ENCODE measurements at places on chromosomes 6 and 20.

DNA sequence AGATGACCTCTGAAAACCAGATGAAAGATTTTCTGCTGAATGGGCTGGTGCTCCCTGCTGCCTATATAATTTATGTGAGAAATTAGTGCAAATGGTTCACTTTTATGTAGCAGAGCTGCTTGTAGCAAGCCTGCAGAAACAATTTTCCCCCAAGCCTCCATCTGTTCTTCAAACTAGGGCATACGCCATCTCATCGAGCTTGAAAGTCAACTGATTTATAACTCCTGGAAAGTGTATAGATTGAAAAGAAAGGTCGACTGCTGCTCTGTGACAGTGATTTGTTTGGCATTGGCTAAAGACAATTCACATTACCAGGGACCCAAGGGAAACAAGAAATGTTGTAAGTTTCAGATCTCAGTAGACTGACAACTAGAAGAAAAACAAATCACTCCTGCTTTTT lies 93.3 kb downstream of the PACRG start:
- no peak for DNase-seq

DNA sequence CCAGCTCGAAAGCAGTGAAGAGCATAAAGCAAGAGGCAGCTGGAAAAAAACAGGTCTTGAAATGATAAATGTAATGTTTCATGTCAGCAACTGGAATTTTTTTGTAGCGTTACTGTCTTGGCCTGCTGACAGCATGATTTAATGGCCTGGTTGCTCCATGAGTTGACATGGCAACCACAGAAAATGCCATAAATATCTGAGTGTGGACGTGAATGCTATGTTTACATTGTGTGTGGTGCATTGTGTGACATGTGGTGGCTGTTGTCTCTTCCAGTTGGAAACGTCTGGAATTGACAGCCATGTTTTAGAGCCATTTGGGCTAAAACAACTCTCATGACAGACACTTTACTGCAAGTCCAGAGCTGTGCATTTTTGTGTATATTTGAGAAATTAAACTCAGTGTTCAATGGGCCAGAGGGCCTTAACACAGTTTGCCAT lies 170.0 kb downstream of the FOXA2 start:
- DNase-seq, result no peak

GRCh38 chr6:56259234-56260077 lies 12.1 kb upstream of the COL21A1 start:
- no peak for DNase-seq

DNA sequence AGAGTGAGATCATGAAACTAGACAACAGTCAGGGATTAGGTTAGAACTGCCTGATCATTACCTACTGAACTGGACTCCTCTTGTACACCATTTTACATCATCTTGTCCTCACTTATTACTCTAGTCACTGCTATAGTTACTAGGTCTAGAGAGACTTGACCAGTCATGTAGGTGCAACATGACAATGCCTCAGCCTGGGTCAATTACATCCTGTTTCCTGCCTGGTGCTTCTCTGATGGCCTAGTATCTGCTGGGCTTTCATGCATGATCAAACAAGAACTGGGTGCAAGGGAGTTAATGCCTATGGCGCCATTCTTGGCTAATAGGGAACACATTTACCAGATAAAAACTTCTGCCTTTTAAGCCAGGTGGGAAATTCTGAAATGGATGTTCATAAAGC lies 39.2 kb upstream of the MMS22L start:
- DNase-seq, result no peak

DNA sequence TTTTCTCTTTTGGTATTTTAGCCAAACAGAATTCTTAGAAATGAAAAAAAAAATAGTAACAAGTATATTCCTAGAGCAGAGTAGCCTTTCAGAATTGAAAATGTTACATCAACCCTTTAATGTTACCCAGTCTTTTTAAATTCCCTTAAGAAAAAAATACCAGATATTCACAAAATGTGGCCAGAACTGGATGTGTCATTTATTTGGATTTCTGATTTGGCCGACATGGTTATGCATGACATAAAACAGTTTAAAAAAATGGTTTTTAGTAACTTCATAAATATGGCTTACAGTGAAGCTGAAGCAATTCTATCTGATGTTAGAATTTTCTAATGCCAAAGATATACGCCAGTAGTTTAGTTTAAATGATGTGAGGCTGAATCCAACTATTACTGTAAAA lies 112.0 kb downstream of the ATXN1 start:
- DNase-seq, result no peak

GRCh38 chr20:19923762-19924161 lies 93.4 kb upstream of the NAA20 start:
- no peak for DNase-seq

DNA sequence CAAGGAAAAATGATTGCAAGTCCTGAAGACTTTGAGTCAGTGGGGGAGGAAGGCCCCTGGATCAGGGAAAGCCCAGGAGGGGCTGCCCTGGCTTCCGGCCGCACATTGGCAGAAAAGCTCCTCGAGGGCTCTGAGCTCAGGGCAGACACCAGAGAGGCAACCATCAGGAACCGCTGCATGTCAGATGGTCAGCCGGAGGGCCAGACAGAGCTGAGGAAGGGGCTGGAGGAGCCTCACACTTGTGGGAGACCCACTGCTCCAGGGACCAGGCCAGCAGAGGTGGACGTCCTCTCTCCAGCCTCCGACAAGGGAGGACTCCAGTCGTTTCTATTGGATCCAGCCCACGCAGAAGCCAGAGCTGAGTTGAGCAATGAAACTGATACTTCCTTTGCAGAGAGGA lies 30.2 kb upstream of the AAR2 start:
- no peak for DNase-seq

DNA sequence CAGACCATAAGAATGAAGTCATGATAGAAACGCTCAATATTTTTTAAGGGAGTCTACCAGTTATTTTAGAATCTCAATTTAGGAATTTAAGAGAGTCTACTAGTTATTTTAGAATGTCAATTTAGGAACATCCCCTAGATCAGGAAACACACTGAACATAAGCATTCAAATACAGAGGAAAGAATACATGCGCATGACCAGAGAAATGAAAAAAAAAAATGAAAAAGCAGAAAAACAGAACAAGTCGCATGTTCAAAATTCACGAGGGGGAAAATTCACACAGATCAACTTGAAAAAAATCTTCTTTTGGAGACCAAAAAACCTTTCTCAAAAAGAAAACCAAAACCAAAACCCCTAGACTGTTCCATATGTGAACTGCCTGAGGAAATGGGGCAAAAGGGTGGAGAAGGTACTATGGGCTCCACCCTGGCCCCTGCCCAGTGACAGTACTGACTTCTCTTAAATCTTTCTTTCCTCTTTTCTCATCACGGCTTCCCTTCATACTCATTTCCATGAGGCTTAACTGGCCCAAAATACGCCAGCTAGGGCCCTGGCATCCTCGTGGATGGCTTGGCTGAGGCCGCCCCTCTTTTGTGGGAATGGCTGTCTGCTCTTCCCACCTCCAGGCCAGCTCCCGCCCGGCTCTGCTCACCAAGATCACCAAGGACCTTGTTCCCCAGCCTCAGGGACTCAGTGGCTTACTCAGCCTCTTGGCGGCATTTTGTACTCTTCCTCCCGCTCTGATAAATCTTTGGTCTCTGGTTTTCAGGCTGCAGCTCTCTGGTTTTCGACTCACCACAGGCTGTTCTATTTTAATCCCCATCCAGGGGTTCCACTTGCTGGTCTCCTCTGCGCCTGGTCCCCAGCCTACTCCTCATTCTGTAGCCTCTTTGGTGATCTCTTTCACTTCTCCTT lies 11.2 kb downstream of the ZBTB2 start:
- no peak for DNase-seq

DNA sequence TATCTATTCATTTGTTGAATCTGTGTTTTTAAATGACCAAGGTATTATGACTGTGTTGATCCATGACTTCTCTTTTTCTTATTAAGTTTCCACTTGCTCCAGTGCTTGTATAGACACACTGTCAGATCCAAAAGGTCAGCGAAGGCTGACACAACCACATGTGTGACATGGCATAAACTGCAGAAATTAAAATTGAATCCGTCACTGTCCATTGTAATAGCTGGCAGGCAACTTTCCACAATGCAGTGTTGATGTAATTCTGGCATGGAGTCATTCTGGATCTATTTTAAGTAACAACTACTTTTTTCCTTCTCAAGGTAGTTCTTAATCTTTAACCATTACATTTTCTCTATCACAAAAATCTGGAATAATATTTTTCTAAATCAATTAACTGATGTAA lies 145.3 kb downstream of the AIG1 start:
- no peak for DNase-seq

DNA sequence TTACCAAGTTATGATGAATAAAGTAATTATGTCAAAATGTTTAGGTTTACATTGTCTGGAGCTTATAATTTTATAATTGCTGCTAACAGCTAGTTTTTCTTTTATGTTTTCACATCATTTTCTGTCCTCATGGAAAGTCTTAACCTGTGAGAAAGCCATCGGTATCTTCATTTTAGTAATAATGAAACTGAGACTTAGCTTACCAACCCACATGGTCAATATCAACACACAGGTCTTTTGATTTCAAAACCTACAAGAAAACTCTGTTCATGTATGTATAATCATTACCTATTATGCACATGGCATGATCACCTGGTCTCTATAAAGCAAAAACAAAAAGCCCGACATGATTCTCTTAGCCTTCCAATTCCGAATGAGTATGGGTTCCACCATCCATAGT lies 61.9 kb downstream of the KCNQ5 start:
- no peak for DNase-seq

Measured in memory B cell (primary cell).